ENCODE measurements at places on chromosomes 4 and X. TPM values are rescaled to one million over a fixed set of nuclear protein-coding genes. Genes with fewer than 3 reads are reported as not detected.

UGT2B15 gene
- total RNA-seq, result 111 TPM

RXFP1 gene
- 1.1 TPM for total RNA-seq

OTUD6A gene
- not detected for total RNA-seq

HTRA3 gene
- total RNA-seq, result 1.6 TPM

NEUROG2 gene
- not detected for total RNA-seq

MGARP gene
- 0.13 TPM for total RNA-seq

BMX gene
- 0.78 TPM for total RNA-seq

GAGE12J gene
- total RNA-seq, result 0.73 TPM

SH3RF1 gene
- 7.2 TPM for total RNA-seq

MAGEB17 gene
- total RNA-seq, result not detected

SPANXN4 gene
- not detected for total RNA-seq

SUPT20HL2 gene
- total RNA-seq, result not detected

NAA11 gene
- not detected for total RNA-seq

LGI2 gene
- 0.13 TPM for total RNA-seq

HAND2 gene
- 8.9 TPM for total RNA-seq

AFP gene
- total RNA-seq, result 3.3 TPM

DUSP21 gene
- total RNA-seq, result not detected

CRLF2 gene
- not detected for total RNA-seq

NR0B1 gene
- total RNA-seq, result not detected

MAP3K15 gene
- 0.08 TPM for total RNA-seq

STS gene
- total RNA-seq, result 4.2 TPM

BST1 gene
- 3.7 TPM for total RNA-seq

CXCL6 gene
- total RNA-seq, result 1.1 TPM

P2RY4 gene
- total RNA-seq, result 0.18 TPM

SOD3 gene
- total RNA-seq, result 2.9 TPM

MAGIX gene
- 27.7 TPM for total RNA-seq

CCDC160 gene
- not detected for total RNA-seq

COL25A1 gene
- total RNA-seq, result 2.5 TPM

SPATA18 gene
- total RNA-seq, result 2.5 TPM

CXCL3 gene
- total RNA-seq, result not detected

F9 gene
- total RNA-seq, result 380 TPM

MAGEC3 gene
- total RNA-seq, result not detected

DTHD1 gene
- 0.05 TPM for total RNA-seq

GAGE12F gene
- 0.63 TPM for total RNA-seq

CHRNA9 gene
- not detected for total RNA-seq

GUCY1A1 gene
- 4.9 TPM for total RNA-seq

UGT2B7 gene
- 218 TPM for total RNA-seq

FAM133A gene
- not detected for total RNA-seq

ITIH6 gene
- total RNA-seq, result not detected

MUC7 gene
- not detected for total RNA-seq

ARAP2 gene
- 7.4 TPM for total RNA-seq

XAGE1B gene
- total RNA-seq, result not detected

PAGE2 gene
- not detected for total RNA-seq

CLIC2 gene
- 6.0 TPM for total RNA-seq

FGFRL1 gene
- total RNA-seq, result 64.8 TPM

TBCK gene
- total RNA-seq, result 17.6 TPM

DAPP1 gene
- 0.78 TPM for total RNA-seq

DUSP9 gene
- total RNA-seq, result 0.60 TPM

PPEF2 gene
- total RNA-seq, result 0.05 TPM

CENPVL3 gene
- not detected for total RNA-seq

CT45A5 gene
- not detected for total RNA-seq

TCP11X2 gene
- not detected for total RNA-seq

CYLC1 gene
- not detected for total RNA-seq

SPANXA1 gene
- not detected for total RNA-seq

HSD17B13 gene
- 77.7 TPM for total RNA-seq

ABCE1 gene
- total RNA-seq, result 18.8 TPM

GLRB gene
- total RNA-seq, result 0.20 TPM

TLR6 gene
- total RNA-seq, result 1.5 TPM

BEX2 gene
- total RNA-seq, result 0.48 TPM
